Stimulated activated CD8-positive, alpha-beta memory T cell treated with anti-CD3 and anti-CD28 coated beads, Interleukin-12 subunit alpha, Interleukin-12 subunit beta, amount 100 ng/mL, for 4 hours (primary cell): ENCODE measurements at places on chromosomes 11 and 22.

- DNase-seq: no peak
Measured at GRCh38 chr22:42961810-42962209, 53.1 kb downstream of the PACSIN2 start.

GRCh38 chr11:38332046-38332445, 1734.0 kb upstream of the RAG2 start:
- DNase-seq: no peak

DNA sequence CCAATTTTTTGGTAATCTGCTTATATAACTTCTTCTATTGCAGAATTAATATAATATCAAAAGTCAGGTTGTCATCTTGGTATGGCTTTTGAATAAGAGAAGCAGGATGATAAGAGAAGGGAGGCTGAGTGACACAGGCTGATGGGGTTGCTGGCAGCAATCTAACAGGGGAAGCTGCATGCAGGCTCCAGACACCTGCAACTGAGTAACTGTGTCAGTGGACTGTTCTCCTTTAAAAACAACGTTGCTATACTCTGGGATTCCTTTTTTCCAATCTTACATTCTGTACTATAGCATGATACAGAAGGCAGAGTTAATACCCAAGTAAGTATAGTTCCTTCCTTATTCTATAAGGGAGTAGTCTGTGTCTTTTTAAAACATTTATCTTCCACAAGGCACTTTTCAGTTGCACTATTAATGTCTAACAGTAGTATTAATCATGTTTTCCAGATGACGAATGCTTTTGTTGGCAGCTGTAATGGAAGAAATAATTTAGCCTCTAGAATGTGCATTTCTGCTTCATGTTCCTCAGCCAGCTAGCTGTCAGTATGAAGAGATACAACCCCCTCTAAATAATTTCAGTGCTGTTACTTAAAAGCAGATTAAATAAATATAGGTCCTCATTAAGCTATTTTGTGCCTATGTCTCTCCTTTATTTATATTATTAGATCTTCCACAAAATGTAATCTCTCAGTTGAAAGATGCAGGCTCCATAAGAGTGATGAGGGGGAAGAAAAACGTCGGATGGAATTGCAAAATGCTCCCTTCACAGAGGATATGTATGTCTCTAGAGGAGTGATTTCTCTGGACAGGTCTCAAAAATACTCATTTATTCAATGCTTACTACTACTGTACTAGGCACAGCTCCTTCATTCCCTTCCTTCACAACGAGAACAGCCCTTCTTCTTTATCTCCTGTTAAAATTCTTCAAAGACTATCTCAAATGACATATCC, 50.8 kb downstream of the ATG16L2 start:
- DNase-seq: no peak

GRCh38 chr11:133576351-133576750, 44.0 kb upstream of the OPCML start:
- no peak for DNase-seq

GRCh38 chr11:33387581-33387980, 130.4 kb downstream of the HIPK3 start:
- no peak for DNase-seq

- no peak for DNase-seq
Measured at GRCh38 chr11:75968021-75968625, 153.1 kb downstream of the UVRAG start.

DNA sequence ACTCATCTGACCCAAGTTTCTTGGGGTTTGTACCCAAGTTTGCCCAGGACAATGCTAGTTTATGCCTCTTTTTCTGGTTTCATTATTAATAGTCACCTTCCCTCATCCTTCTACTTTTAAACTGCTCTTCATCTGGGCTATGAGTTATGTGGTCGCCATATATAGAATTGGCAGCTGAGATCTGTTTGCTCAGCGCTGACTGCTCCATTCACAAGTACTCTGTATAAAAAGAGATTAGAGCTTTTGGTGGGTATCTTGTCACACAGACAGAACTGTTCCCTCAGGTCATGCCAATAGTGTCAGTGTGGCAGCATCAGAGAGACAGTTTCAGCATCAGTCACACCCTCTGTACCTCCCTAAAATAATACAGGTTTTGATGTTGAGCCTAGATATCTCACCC, 326.0 kb downstream of the RAB38 start:
- no peak for DNase-seq
